ENCODE measurements at places on chromosomes 4 and X.

DNA sequence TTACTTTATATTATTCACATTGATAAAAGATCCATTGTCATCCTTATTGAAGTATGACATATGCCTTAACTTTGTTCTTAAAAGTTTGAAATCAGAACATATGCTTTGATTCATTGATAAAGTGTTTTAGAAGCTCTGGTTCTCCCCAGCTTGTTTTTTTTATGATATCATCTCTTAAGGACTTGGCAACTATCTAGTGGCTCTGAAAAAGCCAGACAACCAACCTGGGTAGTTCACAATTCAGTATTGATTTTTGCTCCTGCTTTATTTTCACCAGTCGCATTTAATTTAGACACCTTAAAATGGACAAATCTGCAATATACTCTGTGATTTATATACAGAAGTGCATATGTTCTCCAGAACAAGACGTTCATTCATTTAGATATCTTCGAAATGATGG, 70.1 kb downstream of the GRIA2 start:
- DNase-seq: no peak

GRCh38 chr4:146442801-146443200, 78.9 kb downstream of the SLC10A7 start:
- no peak for DNase-seq

- DNase-seq: no peak
These were observed 684.9 kb upstream of the MAGEB2 start for GRCh38 chrX:29530501-29530900.

GRCh38 chr4:2820216-2820982, 23.2 kb upstream of the ADD1 start:
- no peak for DNase-seq

DNA sequence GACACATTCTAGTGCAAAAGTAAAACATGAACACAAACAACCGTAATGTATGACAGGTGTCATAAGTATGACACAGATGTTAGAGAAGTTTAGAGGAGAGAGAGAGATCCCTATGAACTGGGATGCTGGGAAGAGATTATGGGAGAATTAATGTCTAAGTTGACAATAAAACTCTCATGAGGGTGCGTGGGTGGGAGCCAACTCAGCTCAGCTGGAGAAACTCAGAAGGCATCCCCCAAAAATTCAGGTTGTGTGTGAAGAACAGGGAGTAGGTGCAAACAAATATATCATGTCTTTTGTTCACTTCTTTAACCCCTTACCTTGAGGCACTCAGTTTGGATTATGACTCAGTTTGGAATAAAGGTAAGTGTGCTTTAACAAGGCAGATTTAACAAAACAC, 484.1 kb downstream of the INPP4B start:
- no peak for DNase-seq

- no peak for DNase-seq
These were observed 47.5 kb upstream of the FAM120C start for GRCh38 chrX:54230435-54231148.

DNA sequence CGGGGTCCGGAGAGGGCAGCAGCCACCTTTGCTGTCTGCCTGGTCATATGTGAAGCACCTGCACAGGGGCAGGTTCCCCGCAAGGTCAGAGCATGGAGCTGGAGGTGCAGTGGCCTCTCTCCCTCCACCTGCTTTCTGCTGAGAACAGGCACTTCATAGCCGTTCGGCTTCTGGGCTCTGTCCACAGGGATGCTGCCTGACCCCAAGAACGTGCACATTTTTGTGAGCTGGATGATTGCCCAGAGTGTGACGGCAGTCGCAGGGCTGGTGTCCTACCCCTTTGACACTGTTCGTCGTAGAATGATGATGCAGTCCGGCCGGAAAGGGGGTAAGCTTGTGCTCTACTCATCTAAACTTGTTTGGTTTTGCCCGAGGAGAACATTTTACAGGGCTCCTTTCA, 2.5 kb downstream of the SLC25A4 start:
- no peak for DNase-seq

DNA sequence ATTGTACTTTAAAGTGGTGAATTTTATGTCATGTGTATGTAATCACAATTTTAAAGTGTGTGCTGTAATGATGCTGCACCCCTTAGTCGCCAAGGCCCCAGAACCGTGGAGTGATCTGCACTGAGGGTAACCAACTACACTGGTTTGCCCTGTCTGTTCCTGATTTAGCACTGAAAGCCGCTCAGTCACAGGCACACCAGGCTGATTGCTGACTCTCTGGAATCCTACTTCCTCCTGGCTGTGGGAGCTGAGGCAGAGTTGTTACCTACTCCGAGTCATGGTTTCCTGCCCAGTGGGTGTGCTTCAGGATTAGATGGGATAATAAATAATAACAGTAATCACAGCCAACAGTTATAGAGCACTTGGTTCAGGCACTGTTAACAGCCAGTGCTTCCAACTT, 645.4 kb downstream of the BCOR start:
- no peak for DNase-seq
